ENCODE measurements at places on chromosomes 13 and 19.

DNA sequence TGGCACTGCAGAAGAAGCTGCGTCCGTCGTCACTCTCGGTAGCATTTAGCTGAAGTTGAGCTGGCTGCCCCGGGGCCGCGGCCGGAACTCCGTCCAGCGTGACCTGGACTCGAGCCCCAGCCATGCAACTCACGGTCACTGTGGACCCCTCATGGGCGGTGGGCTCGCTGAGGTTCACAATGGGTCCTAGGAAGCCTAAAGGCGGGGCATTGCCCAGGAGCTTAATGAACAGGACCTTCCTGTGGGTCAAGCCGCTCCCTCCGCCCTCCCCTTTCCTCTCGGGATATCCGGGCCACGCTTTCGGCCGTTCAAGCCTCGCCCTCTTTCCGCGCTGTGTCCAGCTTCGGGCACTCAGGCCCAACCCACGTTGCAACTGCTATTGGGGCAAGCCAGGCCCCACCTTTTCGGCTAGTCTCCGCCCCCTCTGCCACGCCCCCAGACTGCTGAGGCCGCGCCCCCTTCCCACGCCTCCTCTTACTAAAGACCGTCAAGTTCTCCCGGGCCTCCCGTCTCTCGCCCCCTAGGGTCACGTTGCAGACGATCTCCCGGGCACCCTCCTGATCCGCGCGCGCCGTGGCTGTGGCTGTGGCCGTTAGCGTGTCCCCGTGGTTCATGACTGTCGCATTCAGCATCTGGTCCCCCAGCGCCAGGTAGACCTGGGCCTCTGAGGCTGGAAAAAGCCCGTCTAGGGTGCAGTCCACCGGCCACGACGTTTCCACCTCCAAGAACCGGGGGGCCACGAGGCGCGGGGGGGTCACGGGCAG is 1.4 kb upstream of the RAVER1 start:
- H3K36me3 ChIP-seq: peaks cover 50% of the 10 kb centered on the region
- H3K4me3 ChIP-seq: no peak overlapping the region
- H3K27ac ChIP-seq: no peak overlapping the region
- peak; percentile 54 for DNase-seq
- H3K4me1 ChIP-seq: peaks cover 63% of the 10 kb centered on the region

DNA sequence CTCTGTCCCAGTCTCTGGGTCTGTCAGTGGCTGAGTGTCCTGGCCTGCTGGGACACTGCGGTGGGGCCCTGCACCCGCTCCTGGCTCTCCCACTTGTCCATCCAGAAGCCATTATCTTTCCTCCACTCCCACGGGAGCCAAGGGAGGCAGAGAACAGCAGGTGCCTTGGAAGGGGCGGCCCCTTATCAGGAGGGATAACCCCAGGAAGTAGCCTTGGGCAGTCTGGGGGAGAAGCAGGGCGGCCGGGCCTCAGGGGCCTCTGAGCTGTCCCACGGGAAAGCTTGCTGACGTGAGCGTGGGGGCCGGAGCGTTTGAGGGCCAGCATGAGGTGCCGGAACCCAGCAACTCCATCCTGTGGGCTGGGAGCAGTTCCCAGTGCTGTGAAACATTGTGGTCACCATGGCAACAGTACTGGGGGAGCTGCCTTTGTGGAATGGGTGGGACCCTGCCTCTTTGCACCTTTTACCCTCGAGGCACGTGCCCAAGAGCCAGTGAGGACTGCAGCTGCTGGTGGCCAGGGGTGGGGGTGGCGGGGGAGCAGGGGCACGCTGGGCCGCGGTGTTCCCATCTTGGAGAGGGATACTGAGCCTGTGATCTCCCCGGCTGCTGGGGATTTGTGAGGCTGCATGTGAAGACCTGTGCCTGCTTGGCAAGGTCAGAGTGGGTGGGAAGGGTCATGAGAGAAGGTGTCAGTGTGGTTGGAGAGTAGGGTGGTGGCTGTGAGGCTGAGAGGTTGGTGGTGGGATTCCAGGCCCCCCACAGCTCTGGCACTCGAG is 20.9 kb downstream of the KLHL26 start:
- no peaks in the 10 kb centered on the region for H3K36me3 ChIP-seq
- no peak for DNase-seq
- no peak overlapping the region for H3K4me3 ChIP-seq
- no peaks in the 10 kb centered on the region for H3K4me1 ChIP-seq
- H3K27ac ChIP-seq: no peak overlapping the region

DNA sequence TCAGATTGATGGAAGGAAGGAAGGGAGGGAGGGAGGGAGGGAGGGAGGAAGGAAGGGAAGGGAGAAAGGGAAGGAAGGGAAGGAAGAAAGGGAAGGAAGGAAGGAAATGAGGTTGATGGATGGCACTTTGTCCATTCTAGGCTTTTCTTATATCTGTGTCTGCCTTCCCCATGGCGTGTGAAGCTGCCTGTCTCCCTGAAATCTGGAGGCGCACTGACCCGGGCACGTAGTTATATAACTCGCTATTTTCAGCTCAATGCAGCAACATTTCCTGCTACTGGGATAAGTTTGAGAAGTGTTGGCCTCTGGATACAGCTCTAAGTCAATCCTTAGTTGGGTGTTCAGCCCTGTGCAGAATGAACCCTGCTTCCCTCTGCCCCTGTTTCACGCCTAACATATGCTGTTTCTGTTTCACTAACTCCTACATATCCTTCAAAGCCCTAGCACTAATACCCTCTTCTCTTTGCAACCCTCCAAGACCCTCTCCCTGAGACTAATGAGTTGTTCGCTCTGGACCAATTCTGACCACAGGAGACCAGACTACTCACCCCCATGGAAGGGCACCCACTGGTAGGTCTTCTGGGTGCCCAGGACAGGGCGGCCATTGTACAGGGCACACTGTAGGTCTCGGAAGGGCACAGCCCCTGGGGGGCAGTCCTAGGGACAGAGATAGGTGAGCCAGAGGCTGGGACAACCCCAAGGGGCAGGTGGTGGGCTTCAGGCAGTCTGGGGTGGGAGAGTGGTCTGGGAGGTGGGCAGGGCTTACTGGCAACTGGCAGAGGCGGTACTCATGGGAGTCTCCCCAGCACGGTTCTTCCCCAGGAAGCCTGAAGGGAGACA is 3.0 kb downstream of the ADAMTSL5 start:
- H3K4me3 ChIP-seq: no peak overlapping the region
- peaks cover 15% of the 10 kb centered on the region for H3K4me1 ChIP-seq
- no peak for DNase-seq
- no peak overlapping the region for H3K27ac ChIP-seq

DNA sequence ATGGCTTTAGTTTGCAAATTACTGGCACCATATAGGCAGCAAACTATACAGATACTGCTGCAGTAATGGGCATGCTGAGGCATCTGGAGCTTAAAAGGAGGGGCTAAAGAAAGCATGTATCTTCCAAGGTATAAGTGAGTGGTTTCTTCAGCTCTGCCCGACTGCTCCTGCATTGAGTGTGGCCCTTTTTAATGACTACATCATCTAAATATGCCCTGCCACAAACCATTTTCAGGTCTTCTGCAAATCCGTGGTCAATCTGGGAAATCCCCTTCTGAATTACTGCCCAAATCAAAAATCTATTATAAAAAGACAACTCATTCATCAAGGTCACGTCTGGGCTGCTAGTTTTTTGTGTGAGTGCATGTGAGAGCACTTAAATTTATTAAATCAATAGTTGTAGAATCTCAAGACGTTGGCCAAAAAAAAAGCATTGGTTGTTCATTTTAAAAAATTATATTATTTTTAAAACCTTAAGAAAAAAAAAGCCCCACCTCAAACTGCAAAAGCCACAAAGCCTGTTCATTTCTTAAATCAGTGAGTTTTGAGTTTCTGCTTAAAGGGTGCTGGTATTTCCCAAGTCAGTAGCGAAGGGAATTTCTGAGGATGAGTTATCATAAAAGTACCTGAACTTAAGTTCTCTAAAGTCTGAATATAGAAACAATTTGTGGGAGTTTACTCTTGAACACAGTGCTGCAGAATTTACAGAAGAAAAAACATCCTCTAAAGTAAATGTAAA is 16.3 kb downstream of the LCP1 start:
- H3K4me3 ChIP-seq: no peak overlapping the region
- no peak for DNase-seq
- peaks cover 67% of the 10 kb centered on the region for H3K36me3 ChIP-seq
- H3K27ac ChIP-seq: peak overlapping the region; percentile 22
- H3K4me1 ChIP-seq: peaks cover 90% of the 10 kb centered on the region

GRCh38 chr13:52010890-52011631 is at the start of gene ATP7B:
ATP7B (minus strand) TSS chr13:52011450; CDS start chr13:52011337, 113 bp downstream.
- H3K27ac ChIP-seq: peak within 1 kb of the TSS; percentile 89
- H3K4me3 ChIP-seq: peak within 1 kb of the TSS; percentile 98
- peaks cover 18% of the 10 kb centered on the region for H3K4me1 ChIP-seq
- peak; percentile 24 for DNase-seq

- no peaks in the 10 kb centered on the region for H3K36me3 ChIP-seq
- no peak overlapping the region for H3K27ac ChIP-seq
- no peaks in the 10 kb centered on the region for H3K4me1 ChIP-seq
- no peak for DNase-seq
Measured at GRCh38 chr13:85286081-85286480, 513.1 kb downstream of the SLITRK6 start.

GRCh38 chr19:16595097-16595496 is 22.9 kb upstream of the SLC35E1 start:
- peaks cover 71% of the 10 kb centered on the region for H3K4me1 ChIP-seq
- peaks cover 13% of the 10 kb centered on the region for H3K36me3 ChIP-seq
- H3K27me3 ChIP-seq: no peaks in the 10 kb centered on the region
- DNase-seq: no peak

GRCh38 chr13:47794963-47795362 is 206.1 kb downstream of the SUCLA2 start:
- DNase-seq: no peak
- H3K4me1 ChIP-seq: no peaks in the 10 kb centered on the region
- H3K4me3 ChIP-seq: no peak overlapping the region
- no peaks in the 10 kb centered on the region for H3K36me3 ChIP-seq

GRCh38 chr13:75785130-75785529 is 149.0 kb downstream of the LMO7 start:
- no peak overlapping the region for H3K4me3 ChIP-seq
- H3K27ac ChIP-seq: no peak overlapping the region
- no peaks in the 10 kb centered on the region for H3K4me1 ChIP-seq
- peaks cover 6% of the 10 kb centered on the region for H3K36me3 ChIP-seq
- no peaks in the 10 kb centered on the region for H3K27me3 ChIP-seq

DNA sequence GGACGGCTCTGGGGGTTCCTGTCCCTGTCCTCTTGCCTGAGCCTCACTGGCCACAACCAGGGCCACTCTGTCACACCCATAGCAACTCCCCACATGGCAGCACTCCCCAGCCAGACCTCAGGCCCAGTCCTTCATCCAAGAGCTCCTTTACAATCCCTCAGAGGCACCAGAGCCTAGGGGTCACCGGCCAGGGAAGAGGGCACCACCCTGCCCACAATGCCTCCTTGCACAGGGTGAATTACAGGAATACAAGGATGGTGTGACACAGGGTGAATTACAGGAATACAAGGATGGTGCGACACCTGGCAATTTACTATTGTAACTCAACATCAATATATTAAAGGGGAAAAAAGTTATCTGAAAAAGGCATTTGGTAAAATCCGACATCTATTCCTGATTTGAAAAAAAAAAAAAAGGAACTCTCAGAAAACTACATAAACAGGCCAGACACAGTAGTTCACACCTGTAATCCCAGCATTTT is 16.5 kb downstream of the MIER2 start:
- peaks cover 56% of the 10 kb centered on the region for H3K36me3 ChIP-seq
- no peaks in the 10 kb centered on the region for H3K4me1 ChIP-seq
- H3K27ac ChIP-seq: no peak overlapping the region
- H3K27me3 ChIP-seq: no peaks in the 10 kb centered on the region
- no peak overlapping the region for H3K4me3 ChIP-seq

DNA sequence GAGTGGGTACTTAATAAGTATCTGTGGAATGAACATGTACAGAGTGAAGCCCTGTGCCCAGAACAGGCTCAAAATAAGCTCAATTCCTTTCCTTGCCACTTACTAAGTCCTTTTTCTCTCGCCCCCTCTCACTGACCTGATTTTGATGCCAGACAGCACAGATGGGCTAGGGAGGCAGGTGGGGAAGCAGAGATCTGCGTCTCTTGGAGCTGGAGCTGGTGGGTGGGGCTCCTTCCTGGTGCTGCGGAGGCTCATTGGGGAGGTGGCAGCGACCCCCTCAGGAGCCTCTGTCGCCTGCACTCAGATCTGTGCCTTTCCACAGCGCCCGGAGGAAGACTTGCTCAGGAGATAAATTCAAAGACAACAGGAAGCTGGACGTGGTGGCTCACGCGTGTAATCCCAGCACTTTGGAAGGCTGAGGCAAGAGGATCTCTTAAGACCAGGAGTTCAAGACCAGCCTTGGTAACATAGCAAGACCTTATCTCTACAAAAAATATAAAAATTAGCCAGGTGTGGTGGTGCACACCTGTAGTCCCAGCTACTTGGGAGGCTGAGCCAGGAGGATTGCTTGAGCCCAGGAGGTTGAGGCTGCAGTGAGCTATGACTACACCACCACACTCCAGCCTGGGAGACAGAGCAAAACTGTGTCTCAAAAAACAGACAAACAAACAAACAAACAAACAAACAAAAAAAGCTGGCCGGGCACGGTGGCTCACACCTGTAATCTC is 14.6 kb downstream of the AKT2 start:
- DNase-seq: no peak
- H3K4me1 ChIP-seq: peaks cover 34% of the 10 kb centered on the region
- peaks cover 17% of the 10 kb centered on the region for H3K36me3 ChIP-seq
- no peak overlapping the region for H3K4me3 ChIP-seq
- H3K27me3 ChIP-seq: no peaks in the 10 kb centered on the region
- no peak overlapping the region for H3K27ac ChIP-seq

DNA sequence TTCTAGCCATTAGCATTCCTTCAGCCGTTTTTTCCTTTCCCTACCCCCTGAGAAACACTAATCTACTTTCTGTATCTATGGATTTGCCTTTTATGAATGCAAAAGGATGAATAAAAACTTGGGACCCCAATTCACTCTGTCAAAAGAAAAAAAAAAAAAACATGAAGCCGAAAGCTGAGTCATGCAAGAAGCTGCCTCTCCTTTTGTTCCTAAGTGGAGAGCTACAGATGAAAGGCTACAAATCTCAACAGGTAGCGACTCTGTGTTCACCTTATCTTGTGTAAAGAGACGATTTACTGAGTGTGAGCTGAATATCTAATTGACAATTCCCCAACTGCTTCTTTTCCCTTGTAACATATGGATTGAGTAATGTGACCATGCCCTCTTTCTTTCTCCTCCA is 1072.8 kb downstream of the UQCRFS1 start:
- DNase-seq: no peak
- no peak overlapping the region for H3K4me3 ChIP-seq
- no peak overlapping the region for H3K27ac ChIP-seq
- H3K36me3 ChIP-seq: no peaks in the 10 kb centered on the region

GRCh38 chr19:2490659-2491058 is 14.7 kb downstream of the GADD45B start:
- no peak overlapping the region for H3K27ac ChIP-seq
- DNase-seq: no peak
- no peak overlapping the region for H3K4me3 ChIP-seq
- peaks cover 48% of the 10 kb centered on the region for H3K4me1 ChIP-seq
- no peaks in the 10 kb centered on the region for H3K36me3 ChIP-seq
- peaks cover 84% of the 10 kb centered on the region for H3K27me3 ChIP-seq

All from activated naive CD4-positive, alpha-beta T cell treated with anti-CD3 and anti-CD28 coated beads, Interleukin-2, amount 10 ng/mL, durations not matched to agents 7 days and 5 days (primary cell).